Urinary bladder (tissue), 4 donors: ENCODE measurements at places on chromosomes 4 and X. TPM values are rescaled to one million over a fixed set of nuclear protein-coding genes. Genes with fewer than 3 reads are reported as not detected.

Gene FIP1L1
- polyA plus RNA-seq: 38.9 TPM

DNA sequence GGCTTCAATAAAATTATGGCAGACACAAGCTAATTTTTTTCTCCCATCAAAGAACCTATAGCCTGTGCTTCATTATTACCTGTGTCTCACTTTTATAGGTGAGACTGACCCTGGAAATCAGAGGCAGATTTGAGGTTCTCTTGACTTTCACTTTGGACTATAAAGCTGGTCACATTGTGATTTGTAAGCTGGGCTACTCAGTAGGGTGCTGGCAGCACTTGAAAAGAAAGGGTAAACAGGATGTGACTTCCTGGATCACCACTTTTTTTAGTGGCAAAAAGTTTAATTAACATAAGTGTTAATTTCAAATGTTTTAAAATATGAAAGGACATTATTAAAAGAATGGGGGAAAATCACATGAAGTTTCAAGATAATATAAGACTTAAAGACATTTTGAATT, 50.6 kb upstream of the GATB start:
- DNase-seq: no peak

GRCh38 chr4:52931243-52931642, 69.1 kb downstream of the RASL11B start:
- no peak for DNase-seq

Gene NPFFR2
- polyA plus RNA-seq: 1.6 TPM

DNA sequence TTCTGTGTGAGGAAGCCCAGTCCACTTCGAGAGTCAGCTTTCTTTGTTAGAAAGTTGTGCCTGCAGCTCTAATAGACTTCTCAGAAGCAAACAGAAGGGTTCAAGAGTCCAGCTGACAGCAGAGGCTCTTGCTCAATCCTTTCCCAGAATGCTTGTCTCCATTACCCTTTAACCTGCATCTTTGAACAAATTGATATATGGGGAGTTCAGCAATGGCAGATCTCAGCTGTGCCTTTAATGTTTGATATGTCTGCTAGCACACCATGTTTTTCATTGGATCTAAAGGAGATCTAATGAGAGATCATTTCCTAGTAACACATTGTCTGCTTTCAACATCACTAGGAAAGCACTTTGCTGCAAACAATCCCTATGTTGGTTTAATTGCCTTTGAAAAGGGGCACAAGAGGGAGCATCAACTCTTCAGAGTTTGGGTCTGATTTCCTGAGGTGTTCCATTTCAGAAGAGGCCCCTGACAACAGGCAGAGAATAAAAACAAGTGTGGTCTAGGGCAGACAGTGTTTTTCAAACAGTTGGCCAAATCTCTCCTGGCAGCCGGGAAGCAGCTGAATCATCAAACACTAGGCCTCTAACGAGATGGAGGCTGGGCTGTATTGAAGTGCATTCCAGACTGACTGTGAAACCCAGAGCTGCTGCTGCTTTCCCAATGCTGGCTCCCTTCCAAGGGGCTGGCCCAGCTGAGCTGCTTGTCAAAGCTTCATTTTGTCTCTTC, 55.5 kb downstream of the LUZP4 start:
- peak; percentile 78 for DNase-seq

DNA sequence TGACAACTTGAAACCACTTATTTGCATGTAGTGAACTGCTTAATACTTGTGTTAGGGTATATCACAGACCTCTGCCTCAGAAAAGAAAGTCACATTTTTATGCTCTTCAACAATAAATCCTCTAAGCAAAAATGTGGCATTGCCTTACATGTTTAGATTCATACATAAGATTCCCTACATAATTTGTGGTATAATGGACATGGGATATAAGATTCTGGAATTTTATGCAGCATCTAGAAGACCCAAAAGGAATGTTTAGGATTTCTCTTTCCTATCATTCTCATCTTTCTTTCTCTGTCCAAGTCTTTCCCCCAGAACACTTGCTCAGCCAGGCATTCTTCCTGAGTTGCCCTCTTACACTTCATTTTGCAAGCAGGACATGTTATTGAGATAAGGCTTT, 37.7 kb upstream of the TET2 start:
- no peak for DNase-seq

Gene MUC7
- not detected for polyA plus RNA-seq
